CD4-positive, alpha-beta T cell treated with Interleukin-21 for 1 hour (primary cell): ENCODE measurements at places on chromosomes 16 and 17.

DNA sequence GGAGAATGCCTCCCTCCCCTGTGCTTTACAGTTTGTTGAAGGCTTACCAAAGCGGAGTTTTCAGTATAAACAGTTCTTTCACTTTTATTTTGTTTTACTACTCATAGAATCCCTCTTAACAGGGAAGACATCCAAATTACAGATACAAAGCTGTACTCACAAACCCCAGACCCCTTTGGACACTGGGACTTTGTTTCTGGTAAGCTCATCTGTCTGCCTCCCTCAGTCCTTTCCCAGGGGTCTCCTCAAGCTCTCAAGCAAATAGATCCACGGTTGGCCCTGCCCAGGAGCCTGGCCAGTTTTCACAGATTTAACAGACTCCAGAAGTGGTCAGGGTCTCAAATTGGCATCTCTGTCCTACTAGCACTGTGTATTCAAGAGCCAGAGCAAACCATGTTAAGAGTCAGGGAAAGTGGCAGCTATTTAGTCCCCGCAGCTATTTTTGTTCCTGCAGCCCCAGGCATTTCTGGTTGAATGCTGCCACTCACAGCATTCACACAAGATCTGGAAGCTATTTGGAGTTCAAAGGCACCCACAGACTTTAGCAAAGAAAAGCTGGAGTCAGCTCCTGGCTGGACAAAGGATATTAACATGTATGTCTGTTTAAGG is 54.2 kb downstream of the TMEM100 start:
- no peak for DNase-seq

GRCh38 chr16:85173146-85173980 is 61.1 kb upstream of the CIBAR2 start:
- DNase-seq = no peak

DNA sequence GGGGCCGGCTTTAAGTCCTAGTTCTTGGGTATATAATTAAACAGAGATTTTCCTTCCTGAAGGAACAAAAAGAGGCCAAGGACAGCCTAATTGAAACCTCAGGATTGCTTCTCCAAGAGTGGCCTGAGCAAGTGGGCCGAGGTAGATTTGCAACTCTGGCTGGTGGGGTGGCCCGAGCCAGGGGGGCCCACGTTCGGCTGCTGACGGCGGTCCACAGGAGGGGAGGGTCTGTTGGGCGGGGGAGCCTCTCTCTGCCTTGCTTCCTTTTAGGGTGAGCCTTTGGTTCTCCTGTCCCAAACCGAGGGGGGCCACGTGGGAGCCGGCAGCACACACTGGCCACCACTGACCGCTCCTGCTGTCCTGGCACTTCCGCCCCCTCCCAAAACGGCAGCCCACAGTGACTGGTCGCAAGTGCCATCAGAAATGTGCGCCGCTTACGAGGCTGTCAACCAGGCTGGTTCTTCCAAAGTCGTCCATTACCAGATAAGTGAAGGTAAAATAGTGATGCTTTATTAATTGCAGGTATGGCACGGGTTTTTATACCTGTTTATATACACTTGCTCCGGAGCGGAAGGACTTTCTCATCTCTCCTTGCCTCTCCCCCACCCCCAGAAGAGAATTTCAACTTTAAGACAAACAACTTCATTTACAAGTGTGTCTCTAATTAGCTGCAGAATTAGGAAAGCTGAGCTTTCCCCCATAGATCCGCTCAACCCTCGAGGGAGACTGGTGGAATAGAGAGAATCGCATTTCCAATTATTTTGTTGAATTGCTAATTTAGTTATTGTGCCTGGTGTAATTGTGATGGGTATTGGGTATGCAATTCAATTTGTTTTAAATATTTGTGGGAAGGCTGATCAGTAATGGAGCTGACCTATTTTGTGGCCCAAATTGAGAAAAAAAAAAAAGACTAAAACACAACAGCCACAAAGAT is 117.8 kb downstream of the AATF start:
- DNase-seq = no peak

DNA sequence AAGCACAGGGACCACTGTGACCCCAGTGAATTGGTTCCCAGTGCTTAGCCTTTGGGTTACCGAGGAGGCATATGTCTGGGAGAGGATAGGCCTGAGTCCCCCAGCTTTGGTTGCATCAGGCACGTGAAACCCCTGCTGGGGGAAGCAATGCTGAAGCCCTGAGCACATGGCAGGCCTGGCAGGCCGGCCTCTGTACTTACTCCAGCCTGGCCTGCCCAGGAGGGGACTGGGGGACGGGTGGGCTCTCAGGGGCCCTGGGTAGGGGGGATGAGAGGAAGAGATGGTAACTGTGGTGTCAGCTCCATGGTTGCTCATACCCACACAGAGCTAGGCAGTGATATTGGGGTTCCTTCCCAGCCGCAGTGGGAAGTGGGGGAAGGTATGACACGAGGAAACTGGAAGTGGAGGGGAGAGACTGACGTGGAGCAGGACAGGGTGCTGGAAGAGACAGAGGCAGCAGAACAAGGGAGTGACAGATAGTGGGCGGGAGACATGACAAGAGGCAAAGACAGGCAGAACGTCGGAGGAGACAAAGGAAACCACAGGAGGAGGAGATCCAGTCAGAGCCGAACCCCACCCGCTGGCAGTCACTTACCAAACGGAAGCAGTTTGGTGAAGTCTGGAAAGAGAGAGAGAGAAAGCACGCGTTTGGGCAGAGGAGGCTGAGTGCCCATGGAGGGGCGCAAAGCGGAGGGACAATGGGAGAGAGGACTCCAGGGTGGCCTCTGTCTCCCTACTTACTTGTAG is 9.1 kb downstream of the TMEM208 start:
- peak; percentile 78 for DNase-seq

GRCh38 chr16:81494888-81495287 is 50.3 kb downstream of the CMIP start:
- no peak for DNase-seq

DNA sequence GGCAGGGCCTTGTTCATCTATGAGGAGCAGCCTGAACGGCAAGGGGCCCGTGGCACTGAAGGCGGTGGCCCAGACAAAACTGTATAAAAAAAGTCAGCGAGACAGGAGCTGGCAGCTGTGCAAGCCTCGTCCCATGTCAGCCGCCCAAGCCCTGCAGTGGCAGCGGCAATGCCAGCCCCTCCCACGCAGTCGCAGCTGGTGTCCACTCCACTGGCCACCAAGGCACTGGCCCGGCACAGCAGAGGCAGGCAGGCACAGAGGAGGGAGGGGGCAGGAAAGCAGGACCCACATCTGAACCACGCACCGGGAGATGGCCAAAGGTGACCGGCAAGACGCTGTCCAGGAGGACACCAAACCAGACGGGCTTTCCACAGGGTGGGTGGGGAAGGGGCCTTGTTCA is 15.9 kb upstream of the C16orf95 start:
- no peak for DNase-seq

DNA sequence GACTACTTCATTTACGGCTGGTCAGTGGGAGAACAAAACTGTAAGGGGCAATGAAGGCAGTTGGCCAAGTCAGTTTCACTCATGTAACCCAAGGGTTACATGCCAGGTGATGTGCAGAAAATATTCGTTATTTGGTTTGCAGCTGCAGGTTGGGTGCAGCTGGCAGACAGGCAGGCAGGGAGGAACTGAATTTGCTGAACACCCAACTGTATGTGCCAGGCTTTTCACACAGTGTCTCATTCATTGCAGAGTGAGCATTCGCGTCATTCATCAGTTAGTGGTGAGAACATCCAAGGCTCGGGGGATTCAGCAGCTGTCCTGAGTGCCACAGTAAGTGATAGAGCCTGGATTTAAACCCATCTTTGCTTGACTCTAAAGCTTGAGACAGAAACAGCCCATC is 59.7 kb downstream of the ABCC6 start:
- DNase-seq = no peak

- no peak for DNase-seq
Measured at GRCh38 chr17:55624772-55625433, 97.8 kb downstream of the TMEM100 start.

GRCh38 chr17:45172541-45173286 is 11.0 kb downstream of the HEXIM2 start:
- DNase-seq = peak; percentile 61

- DNase-seq = no peak
Measured at GRCh38 chr17:79039171-79039570, 15.2 kb downstream of the C1QTNF1 start.

GRCh38 chr17:20925091-20925490 is 117.7 kb downstream of the USP22 start:
- DNase-seq = no peak

DNA sequence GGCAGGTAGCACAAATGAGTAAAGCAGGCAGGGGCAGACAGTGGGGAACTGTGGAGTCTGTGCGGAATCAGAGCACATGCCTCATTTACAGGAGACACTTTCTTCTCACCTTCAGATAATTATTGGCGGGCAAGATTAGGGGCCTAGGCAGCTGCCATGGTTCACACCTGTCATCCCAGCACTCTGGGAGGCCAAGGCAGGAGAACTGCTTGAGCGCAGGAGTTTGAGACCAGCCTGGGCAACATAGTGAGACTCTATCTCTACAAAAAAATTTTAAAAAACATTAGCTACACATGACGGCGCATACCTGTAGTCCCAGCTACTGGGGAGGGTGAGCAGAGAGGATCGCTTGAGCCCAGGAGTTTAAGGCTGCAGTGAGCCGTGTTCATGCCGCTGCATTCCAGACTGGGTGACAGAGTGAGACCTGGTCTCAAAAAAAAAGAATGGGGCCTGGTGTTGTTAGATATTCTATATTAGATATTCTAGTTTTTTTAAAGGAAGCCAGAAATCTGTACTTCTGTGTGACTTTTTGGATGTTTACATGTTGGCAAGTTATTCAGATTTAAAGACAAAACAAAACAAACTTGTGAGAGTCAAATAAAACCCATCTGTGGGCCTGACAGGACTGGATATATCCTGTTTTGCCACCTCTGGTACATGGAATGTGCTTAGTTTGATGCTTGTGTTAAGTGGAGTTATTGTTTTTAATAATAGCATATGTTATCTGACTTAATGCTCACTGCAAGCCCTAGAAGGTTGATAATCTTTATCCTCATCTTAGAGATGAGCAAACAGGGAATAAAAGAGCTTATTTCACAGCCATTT is 4.9 kb upstream of the LPCAT2 start:
- DNase-seq = no peak

- DNase-seq = no peak
Measured at GRCh38 chr17:82475458-82475857, 16.9 kb downstream of the NARF start.

DNA sequence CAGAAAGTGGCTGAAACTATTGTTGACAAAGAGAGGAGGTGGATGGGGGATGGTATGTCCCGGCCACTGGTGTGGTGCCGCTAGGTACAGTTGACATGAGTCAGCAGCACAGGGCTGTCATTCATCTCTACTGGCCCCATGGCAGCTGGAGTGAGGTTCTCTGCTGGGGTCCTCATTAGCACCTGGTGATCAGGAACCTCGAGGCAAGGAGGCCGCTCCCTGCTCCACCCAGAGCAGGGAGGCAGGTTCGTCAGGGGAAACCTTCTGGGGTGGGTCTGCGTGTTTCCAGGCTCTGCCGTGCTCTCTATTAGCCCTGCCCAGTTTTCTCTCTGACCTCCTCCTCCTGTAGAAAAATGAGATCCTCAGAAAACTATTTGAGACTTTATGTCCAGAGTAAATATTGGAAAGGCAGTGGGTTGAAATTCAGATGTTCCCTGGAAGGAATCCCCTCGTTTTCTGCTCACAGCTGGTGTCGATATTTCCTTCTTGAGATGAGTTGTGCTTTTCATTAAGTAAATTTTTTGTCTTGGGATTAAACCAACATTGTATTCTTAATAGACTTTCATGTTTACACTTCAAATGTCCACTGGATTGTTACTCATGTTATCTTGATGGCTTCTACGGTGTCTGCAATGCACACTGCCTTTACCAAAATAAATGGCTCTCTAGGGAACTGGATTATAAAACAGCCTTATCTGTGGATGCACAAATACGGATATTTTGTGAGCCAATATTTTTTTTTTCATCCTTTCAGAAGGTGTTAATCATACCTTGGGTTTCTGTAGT is 7.1 kb downstream of the NTN1 start:
- no peak for DNase-seq
